ENCODE measurements at places on chromosomes 3 and 15. TPM values are rescaled to one million over a fixed set of nuclear protein-coding genes. Genes with fewer than 3 reads are reported as not detected.

GRCh38 chr3:190031887-190032752 lies 88.6 kb downstream of the P3H2 start:
- no peak for DNase-seq

The CCR2 gene
- 3.3 TPM for total RNA-seq

DNA sequence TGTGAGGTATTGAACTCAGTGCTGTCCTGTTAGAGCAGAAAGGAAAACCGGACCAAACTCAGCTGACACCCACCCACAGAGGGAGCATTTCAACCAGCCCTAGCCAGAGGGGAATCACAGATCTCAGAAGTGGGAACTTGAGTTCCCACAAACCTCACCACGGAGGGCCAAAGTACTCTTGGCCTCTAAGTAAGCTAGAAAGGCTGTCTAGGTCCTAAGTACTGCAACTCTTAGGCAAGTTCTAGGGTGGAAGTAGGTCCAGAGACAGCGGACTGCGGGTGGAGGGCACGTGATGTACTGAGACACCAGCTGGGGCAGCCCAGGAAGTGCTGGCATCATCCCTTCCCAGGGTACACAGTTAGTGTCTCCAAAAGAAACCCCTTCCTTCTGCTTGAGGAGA lies 34.1 kb downstream of the EOMES start:
- no peak for DNase-seq

The SLC6A1 gene
- 3.2 TPM for total RNA-seq

GRCh38 chr3:134378818-134379217 lies 4.6 kb upstream of the AMOTL2 start:
- no peak for DNase-seq

- no peak for DNase-seq
Measured at GRCh38 chr3:24226397-24226796, 268.3 kb downstream of the THRB start.

DNA sequence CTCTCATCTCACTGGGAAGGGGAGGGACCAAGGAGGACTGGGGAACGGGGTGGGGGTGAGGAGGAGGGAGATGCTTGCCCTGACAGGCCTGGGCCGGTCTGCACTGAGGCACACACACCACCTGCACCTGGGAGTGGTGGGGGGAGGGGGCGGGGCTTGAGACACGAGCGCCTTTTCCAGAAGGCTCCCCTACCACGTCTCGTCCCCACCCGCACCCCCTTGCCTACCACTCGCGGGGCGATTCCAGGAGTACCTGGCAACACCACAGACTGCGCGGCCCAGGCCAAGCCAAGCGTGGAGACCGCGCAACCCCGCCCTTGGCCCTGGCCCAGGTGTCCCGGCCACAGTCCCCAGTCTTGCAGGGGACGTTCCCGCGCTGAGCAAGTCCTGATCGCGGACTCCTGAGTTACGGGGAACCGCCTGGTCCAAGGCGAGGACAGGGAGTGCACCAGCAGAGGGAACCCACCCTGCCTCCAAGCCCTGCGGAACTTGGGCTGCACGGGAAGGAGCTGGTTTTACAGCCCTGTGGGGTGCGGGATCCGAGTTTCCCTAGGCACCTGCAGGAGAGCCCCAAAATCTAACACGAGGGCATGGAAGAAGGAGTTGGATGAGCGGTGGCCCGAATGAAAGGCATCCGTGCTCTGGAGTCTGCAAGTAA lies 68.1 kb upstream of the SH3GL3 start:
- DNase-seq = no peak

DNA sequence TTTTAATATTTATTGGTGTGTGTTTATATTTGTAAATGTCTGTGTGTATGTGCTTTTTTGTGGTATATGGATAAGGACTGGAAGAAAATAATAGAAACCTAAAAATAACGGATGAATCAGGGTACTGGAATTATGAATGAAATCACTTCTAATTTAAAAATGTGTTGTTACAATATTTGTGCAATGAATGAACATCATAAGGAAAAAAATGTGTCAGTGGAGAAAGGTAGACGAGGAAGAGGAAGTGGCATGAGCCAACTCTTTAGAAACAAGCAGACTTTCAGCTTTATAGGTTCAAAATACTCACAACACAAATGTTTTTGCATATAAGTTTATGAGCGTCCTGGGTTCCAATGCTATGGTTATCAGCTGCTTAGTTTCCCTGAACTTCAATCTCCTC lies 59.4 kb downstream of the SOX2 start:
- DNase-seq = no peak

GRCh38 chr3:3071136-3071535 lies 39.0 kb downstream of the IL5RA start:
- DNase-seq = peak; percentile 39

DNA sequence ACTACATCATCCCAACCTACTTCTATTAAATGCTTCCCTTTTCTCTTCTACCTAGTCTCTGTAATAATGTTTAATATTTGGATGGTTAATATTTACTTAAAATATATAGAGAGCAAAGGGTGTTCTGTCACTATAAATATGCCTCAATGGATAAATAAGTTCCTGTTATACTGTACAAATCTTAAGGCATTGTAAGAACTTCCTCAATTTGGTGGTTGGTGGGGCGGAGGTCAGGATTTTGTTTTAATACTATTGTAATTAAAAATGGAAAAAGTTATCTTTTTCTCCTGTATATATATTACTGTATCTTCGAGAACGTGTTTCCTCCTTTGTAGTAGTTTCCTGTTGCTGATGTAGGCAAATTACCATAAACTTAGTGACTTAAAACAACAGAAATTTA lies 41.5 kb downstream of the SPRED1 start:
- DNase-seq = no peak

The CEMIP gene
- 1.3 TPM for total RNA-seq

The NTRK3 gene
- 26.4 TPM for total RNA-seq

DNA sequence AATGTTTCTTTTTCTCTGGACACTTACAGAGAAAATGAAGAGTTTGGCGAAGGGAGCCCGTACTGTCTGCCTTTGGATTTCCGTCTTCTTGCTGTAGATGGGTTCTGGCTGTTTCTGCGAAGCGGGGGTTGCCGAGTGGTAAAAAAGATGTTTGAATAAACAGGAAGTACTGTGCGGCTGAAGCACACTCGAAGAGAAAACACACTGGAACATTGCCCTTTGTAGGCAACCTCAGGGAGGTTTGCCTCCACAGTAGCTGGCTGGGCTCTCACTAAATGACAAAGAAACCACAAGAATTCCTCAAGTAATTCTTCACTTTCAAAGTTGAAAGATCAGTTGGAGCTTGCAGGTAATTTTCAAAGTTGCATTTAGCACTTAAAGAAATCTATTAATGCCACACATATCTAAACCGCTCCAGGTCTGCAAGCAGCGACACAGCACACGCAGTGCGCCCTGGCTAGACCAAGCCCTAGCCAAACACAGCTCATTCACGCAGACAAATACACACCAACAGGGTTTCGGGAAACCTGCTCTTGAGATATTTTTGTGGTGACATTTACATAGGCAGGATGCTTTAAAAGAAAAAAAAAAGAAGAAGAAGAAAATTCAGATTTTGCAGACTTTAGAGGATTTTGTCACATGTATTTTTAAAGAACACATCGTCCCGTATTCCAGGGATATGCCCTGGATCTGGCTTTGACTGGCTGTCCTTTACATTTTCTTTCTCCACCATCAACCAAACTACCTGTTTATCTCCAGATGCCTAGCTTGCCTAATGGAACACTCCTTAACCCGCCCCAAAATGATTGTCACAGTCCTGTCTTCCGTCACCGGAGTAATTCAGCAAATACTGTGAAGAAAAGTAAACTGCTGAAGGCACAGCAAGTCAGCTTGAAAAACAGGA lies 452.8 kb downstream of the FOXP1 start:
- DNase-seq = peak; percentile 74

- DNase-seq = no peak
Measured at GRCh38 chr15:49168016-49168415, 2.0 kb upstream of the GALK2 start.

DNA sequence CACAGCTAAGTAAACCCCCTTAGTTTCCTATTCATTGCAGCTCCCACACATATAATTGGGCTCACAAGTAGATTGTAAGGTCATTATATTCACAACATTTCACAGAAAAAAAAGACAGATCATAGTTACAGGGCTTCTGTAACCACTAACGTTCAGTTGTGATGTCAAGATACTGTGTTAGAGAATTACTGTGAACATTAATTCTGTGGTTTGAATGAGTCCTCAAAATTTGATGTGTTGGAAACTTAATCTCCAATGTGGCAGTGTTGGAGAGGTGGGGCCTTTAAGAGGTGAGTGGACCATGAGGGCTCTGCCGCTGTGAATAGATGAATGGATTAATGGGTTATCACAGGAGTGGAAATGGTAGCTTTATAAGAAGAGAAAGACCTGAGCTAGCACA lies 21.3 kb downstream of the GRK7 start:
- no peak for DNase-seq

DNA sequence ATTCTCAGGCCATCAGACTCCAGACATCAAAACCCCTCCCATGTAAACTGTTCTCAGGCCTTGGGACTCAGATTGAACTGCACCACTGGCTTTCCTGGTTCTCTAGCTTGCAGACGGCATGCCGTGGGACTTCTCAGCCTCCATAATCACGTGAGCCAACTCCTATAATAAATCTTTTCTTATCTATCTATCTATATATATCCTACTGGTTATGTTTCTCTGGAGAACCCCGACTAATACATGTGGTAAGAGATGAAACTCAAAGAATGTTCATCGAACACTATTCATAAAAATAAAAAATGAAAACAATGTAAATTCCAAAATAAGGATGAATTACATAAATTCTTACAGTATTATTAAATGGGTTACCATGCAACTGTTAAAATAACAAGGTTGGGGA lies 84.5 kb upstream of the NTRK3 start:
- DNase-seq = no peak

GRCh38 chr3:183116025-183116614 lies 16.8 kb upstream of the MCCC1 start:
- no peak for DNase-seq

The LRRC49 gene
- 35.3 TPM for total RNA-seq

- DNase-seq = no peak
Measured at GRCh38 chr3:160703974-160704373, 27.0 kb downstream of the ARL14 start.

GRCh38 chr3:50190936-50191660 lies at the start of gene GNAT1:
TSS of gene GNAT1 (plus strand) at chr3:50191610. CDS start at chr3:50191726, 116 bp downstream.
- no peak for DNase-seq

The ADAMTS7 gene
- total RNA-seq = 9.6 TPM

DNA sequence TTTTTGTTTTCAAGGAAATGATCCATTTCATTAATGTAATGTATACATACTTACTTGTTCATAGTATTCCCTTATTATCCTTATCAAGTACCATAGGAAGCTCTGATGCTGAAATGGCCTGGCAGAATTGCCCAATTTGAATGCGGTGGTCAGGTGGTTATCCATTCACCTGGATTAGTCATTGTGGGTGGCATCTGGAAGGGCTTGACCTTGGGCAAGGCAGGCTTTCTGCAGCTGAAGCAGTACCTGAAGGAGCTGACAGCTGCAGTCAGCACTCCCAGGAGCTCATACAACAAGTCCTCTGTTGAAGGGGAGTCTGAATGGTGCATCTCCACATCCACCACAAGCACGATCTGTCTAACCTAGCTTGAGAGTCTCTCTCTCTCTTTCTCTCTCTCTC lies 12.2 kb upstream of the IQCF5 start:
- no peak for DNase-seq

GRCh38 chr15:70259640-70260508 lies 162.2 kb upstream of the TLE3 start:
- no peak for DNase-seq

GRCh38 chr3:120678331-120678947 lies 3.6 kb downstream of the HGD start:
- peak; percentile 20 for DNase-seq

- DNase-seq = no peak
Measured at GRCh38 chr3:11629716-11630115, 14.0 kb downstream of the VGLL4 start.

The IMPG2 gene
- 2.3 TPM for total RNA-seq

The PLS1 gene
- 29.8 TPM for total RNA-seq

The CP gene
- 1.9 TPM for total RNA-seq

DNA sequence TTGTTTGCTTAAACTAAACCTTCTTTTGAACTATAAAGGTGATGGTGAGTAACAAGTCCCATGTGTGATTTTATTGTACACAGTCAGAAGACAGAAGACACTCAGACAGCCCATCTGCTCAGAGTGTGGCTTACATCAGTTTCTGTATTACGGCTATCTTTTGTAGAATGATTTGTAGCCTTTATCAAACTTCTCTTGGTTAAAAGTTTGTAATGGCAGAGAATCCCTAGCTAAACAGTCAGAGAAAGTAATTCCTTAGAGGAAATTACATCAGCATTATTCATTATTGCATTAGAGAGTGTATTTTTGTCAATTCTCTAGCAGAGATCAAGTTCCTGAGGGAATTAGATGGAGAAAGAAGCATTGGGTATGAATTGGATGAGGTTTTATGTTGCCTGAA lies 500.8 kb downstream of the CNTN4 start:
- DNase-seq = no peak

DNA sequence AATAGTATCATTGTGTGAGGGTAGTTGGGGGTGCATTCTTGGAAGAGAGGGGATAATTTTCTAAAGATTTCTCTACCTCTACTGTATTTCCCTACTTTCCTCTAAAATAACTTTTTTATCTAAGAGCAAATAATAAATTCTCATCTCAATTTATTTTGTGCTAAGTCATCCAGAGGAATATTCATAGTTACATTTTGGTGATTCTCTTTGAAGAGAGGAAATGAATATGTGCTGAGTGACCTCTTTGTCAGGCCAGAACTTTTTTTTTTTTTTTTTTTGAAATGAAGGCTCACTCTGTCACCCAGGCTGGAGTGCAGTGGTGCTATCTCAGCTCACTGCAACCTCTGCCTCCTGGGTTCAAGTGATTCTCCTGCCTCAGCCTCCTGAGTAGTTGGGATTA lies 15.1 kb upstream of the CCDC80 start:
- no peak for DNase-seq

The SLC38A3 gene
- 0.63 TPM for total RNA-seq

- DNase-seq = no peak
Measured at GRCh38 chr3:158505117-158505516, 65.9 kb upstream of the MLF1 start.

- DNase-seq = no peak
Measured at GRCh38 chr3:169104972-169105371, 558.5 kb downstream of the MECOM start.

The GCSAM gene
- total RNA-seq = 1.7 TPM
